Activated CD4-positive, alpha-beta T cell treated with anti-CD3 and anti-CD28 coated beads, Interleukin-2, amount 50 U/mL, for 24 hours (primary cell): ENCODE measurements at places on chromosomes 6 and 20.

DNA sequence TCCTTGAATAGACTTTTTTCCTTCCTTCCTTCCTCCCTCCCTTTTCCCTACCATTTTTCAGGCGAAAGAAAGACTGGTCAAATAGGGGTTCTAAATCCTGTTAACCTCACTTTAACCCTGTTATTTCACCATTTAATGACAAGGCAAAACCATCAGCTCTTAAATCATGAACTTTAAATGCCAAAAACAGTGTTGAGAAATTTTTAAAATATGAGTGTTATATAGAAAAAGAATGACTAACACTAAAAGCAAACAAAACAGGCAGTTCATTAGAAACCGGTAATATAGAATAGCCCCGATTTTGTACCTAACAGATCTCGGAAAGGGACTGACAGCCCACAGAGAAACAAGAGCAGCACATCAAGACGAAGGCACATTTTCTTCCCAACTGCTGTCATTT lies 57.4 kb upstream of the CEP85L start:
- no peak for DNase-seq

DNA sequence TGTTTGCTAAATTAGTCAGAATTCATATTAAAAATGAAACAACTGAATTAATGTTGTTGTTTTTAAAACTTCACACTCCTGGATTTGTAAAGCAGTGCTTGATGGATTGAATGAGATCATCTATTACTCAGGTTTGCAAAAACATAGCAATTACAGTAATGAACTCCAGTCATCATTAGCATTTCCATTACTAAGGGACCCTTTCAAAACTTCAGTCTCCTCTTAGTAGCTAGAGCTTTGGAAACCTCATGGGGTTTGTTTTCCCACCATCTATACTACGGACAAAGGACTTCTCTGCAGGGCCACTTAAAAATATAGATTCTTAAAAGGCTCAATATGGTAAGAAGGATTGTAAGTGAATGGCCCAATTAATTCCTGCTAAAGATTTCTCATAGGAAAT lies 209.9 kb upstream of the PRND start:
- DNase-seq: no peak

- no peak for DNase-seq
Observed at GRCh38 chr20:34337982-34338726, 24.9 kb upstream of the ITCH start.

DNA sequence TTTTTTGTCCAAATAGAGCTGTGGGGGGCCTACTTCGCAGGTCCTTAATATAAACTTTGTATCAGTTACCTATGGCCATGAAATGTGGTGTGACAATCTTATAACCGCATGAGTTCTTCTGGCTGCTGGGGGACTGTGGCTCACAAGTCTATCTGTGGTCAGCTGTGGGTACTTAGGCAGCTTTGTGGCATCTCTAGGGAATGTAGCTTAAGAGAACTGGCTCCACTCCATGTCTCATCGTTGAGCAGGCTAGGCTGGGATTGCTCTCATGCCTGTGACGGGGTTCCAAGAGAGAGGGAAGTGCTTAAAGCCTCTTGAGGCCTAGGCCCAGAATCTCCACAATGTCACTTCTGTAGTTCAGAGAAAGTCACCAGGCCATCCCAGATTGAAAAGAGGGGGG lies 140.5 kb downstream of the BTBD3 start:
- no peak for DNase-seq

GRCh38 chr20:15895560-15896084 lies 677.6 kb downstream of the KIF16B start:
- no peak for DNase-seq

DNA sequence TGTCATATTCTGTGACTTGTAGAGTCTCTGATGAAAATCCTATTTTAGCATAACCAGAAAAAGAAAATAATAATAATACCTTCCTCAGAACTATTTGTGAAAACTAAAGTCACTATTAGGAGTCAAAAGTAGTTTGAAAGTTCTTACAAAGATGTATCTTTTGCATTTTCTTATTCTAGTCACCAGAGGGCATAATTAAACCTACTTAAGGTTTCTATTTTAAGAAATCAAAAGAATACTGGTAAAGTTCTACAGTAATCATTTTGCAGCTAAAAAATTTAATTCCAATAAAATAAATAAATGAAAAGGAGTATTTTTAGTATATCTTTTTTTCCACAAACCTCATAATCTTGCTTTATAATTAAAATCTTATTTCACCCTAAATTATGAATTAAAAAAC lies 28.0 kb upstream of the MCM9 start:
- no peak for DNase-seq

DNA sequence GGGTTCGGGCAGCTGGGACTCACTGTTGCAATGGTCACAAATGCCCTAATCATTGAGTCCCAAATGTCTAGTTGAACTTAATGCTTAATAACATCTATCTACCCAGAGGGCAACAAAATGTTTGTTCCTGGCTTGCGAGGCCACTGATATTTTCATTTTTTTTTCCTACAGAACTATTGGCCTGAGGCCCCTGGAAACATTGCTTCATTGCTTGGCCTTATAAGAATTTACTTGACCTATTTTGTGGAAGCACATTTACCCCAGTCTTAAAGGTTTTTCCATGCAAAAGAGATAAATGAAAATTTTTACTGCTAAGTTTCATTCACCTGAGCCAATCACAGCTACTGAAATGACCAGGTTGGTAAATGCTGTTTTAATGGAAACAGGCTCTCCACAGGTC lies 133.1 kb upstream of the RIPOR2 start:
- DNase-seq: no peak

- no peak for DNase-seq
Observed at GRCh38 chr6:17904491-17905120, 82.8 kb downstream of the KIF13A start.

GRCh38 chr6:27866357-27867050 lies 45.7 kb downstream of the OR2B2 start:
- DNase-seq: no peak

DNA sequence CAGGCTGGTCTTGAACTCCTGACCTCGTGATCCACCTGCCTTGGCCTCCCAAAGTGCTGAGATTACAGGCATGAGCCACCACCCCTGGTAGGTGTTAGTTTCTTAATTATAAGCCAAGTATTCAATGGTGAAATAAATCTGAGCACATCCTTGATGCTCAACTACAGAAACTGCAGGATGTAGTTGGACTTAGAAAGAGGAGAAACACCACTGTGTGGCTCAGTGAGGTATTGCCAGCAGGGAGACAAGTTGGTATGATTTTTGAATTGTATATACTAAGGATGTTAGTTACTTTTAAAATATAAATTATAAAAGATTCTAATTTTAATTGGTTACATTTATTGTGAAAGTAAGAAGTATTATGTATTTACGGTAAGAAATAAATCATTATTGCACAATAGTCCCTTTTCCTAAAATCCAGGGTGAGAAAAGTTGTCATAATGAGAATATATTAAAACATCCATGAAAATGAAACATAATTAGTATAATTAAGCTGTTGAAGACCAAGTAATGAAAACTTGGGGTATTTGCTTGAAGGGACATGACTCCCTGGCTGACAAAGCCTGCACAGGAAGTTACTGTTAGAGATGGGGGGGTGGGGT lies 17.6 kb downstream of the SLC18B1 start:
- DNase-seq: no peak
